ENCODE measurements at places on chromosomes 1 and 21. TPM values are rescaled to one million over a fixed set of nuclear protein-coding genes. Genes with fewer than 3 reads are reported as not detected.

The ZFP69B gene
- total RNA-seq, result 2.2 TPM

The THEM5 gene
- total RNA-seq, result 0.52 TPM

The APOBEC4 gene
- not detected for total RNA-seq

The OR10K1 gene
- total RNA-seq, result not detected

The SELE gene
- total RNA-seq, result not detected

The OR2T35 gene
- total RNA-seq, result not detected

The OSCP1 gene
- not detected for total RNA-seq

The RPTN gene
- not detected for total RNA-seq

The PADI3 gene
- not detected for total RNA-seq

The PFKFB2 gene
- total RNA-seq, result 8.5 TPM

The CASQ2 gene
- total RNA-seq, result not detected

All from natural killer cell (primary cell).